ENCODE measurements at places on chromosomes 1 and 21. TPM values are rescaled to one million over a fixed set of nuclear protein-coding genes. Genes with fewer than 3 reads are reported as not detected.

Gene PKN2
- total RNA-seq, result 32.6 TPM

GRCh38 chr1:19453741-19454201 is 31.6 kb downstream of the CAPZB start:
- 0 out of 2 replicates have a peak overlapping the region, but pooled peaks have one; percentile 7 for H3K4me3 ChIP-seq
- peak overlapping the region; percentile 95 for H3K27ac ChIP-seq
- no peaks in the 10 kb centered on the region for H3K36me3 ChIP-seq
- H3K4me1 ChIP-seq, result peaks cover 91% of the 10 kb centered on the region
- H3K27me3 ChIP-seq, result no peaks in the 10 kb centered on the region
- peak; percentile 47 for DNase-seq

Gene CD34
- total RNA-seq, result not detected

GRCh38 chr1:156706657-156707416 is 1.5 kb upstream of the CRABP2 start:
- peaks cover 77% of the 10 kb centered on the region for H3K4me1 ChIP-seq
- peak overlapping the region; percentile 71 for H3K4me3 ChIP-seq
- DNase-seq, result peak; percentile 71
- H3K27ac ChIP-seq, result peak overlapping the region; percentile 73

Gene PCP4
- total RNA-seq, result not detected

DNA sequence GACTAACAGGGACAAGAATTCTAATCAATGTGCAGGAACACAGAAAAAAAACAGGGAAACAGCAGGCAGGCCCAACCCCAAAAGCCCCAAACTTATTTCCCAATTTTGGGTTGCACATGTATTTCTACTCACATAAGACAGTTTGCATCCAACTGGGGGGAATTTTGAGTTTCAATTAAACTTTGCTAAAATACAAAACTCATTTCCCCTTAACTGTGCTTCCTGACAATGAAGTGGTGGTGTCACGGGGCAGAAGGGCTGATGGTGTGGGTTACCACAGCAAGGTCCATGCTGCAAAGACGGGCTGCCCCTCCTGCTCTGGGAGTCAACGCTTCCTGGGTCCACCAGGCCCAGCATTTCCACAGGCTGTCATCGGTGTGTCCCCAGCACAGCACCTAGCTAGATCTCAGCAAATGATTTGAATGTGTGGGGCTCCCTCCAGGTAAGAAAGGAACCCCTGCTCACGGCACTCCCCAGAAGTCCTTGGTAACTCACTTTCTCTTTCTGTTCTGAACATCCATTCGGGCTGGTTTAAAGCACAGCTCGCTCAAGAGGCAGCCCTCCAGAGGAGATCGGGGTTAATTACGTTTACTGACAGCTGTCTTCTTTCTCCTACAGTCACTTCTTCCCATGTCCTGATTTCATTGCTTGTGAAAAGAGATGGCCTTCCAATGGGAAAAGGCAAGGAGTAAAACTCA is 27.4 kb downstream of the HIVEP3 start:
- no peaks in the 10 kb centered on the region for H3K27me3 ChIP-seq
- H3K36me3 ChIP-seq, result no peaks in the 10 kb centered on the region
- peak overlapping the region; percentile 7 for H3K27ac ChIP-seq
- peak; percentile 49 for DNase-seq
- H3K4me3 ChIP-seq, result peak overlapping the region; percentile 72
- 0 out of 2 replicates have a peak, but pooled peaks cover 11% of the 10 kb centered on the region for H3K4me1 ChIP-seq

GRCh38 chr1:187655104-187655503 is 826.4 kb downstream of the PLA2G4A start:
- H3K4me1 ChIP-seq, result peaks cover 6% of the 10 kb centered on the region
- peak; percentile 67 for DNase-seq
- H3K4me3 ChIP-seq, result no peak overlapping the region
- H3K36me3 ChIP-seq, result no peaks in the 10 kb centered on the region

DNA sequence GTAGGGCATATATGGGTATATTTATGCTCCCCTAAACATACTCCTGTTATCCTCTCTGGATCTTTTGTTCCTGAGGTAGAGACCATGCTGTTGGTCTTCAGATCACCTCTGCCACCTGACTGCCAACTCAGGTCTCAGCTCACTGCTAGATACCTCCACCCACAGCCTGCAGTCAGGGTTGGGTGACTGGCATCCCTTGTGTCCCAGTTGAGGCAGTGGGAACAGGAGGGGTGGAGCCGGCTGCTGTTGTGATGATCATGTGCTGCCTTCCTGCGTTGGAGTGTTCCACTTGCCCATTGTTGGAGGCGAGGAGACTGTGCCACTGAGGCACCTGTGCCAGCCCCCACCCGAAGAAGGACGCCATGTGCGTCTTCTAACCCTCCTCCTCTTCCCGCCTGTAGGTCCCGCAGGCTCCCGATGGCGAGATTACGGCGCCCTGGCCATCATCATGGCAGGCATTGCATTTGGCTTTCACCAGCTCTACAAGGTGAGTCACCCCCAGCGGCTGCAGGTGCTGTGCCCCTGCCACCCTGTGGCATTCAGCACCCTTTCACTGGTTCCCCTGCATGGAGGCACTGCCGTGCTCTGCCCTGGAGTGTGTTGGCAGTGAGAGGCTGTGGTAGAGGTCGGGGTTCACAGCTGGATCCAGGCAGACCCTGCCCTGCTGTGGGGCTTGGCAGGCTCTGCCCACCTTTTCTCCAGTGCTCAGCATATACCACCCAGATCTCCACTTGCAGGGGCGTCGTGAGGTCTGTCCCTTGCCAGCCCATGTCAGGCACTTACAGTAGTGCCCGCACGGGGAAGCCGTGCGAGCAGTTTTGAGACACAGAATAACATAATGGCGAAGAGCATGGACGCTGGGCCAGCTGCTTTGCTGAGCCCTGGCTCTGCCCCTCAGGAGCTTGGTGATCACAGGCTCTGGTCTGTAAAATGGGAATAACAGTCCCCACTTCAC is 143.5 kb downstream of the PEX14 start:
- H3K36me3 ChIP-seq, result no peaks in the 10 kb centered on the region
- no peaks in the 10 kb centered on the region for H3K4me1 ChIP-seq
- no peak overlapping the region for H3K27ac ChIP-seq
- no peak for DNase-seq

DNA sequence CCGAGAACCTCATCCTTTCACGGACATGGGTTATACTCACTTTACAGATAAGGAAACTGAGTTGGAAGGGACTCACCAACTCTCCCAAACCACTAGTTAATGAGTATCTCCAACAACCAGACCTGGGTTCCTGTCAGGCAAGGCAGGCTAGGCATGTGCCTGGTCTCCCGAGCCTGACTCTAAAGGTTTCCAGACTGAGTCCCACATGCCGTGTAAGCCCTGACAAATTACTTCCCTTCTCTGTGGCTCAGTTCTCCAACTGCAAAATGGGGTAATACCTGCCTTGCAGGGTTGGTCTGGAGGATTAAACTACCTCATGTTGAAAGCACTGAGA is 34.3 kb downstream of the SSBP3 start:
- no peak overlapping the region for H3K27ac ChIP-seq
- H3K4me3 ChIP-seq, result no peak overlapping the region
- H3K4me1 ChIP-seq, result peaks cover 11% of the 10 kb centered on the region
- no peak for DNase-seq

GRCh38 chr1:109912214-109912861 is 1.7 kb downstream of the CSF1 start:
- peak overlapping the region; percentile 92 for H3K4me3 ChIP-seq
- H3K4me1 ChIP-seq, result peaks cover 31% of the 10 kb centered on the region
- peak overlapping the region; percentile 75 for H3K27ac ChIP-seq
- H3K27me3 ChIP-seq, result no peaks in the 10 kb centered on the region
- peak; percentile 69 for DNase-seq

Gene XCL2
- total RNA-seq, result not detected

- H3K36me3 ChIP-seq, result no peaks in the 10 kb centered on the region
- no peak for DNase-seq
- no peak overlapping the region for H3K4me3 ChIP-seq
These were observed 15.4 kb upstream of the RNU1-4 start for GRCh38 chr1:16724718-16725438.

GRCh38 chr21:43764576-43765495 is 11.3 kb downstream of the CSTB start:
- no peak overlapping the region for H3K4me3 ChIP-seq
- peaks cover 8% of the 10 kb centered on the region for H3K4me1 ChIP-seq
- H3K27me3 ChIP-seq, result no peaks in the 10 kb centered on the region

DNA sequence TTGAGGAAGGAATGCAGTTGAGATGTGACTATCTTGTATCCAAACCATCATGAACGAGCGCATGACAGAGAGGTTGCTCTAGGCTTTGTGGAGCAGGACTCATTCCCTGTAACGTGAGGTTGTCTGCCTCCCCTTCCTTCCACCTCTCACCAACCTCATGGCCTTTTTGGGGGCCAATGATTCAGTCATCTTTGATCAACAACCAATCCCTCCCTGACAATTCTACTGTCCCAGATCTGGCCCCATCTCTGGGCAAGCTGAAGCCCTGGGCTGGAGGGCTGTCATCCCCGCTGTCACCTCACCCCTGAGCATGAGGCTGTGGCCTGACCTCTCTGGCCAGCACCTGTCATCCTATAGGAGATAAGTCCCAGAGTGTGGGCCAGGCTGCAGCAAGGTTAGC is 19.7 kb downstream of the MTARC1 start:
- no peak overlapping the region for H3K27ac ChIP-seq
- no peaks in the 10 kb centered on the region for H3K36me3 ChIP-seq
- H3K4me1 ChIP-seq, result no peaks in the 10 kb centered on the region
- no peak for DNase-seq
- no peak overlapping the region for H3K4me3 ChIP-seq
- peaks cover 5% of the 10 kb centered on the region for H3K27me3 ChIP-seq

GRCh38 chr1:162207862-162208261 is 138.4 kb downstream of the NOS1AP start:
- H3K4me1 ChIP-seq, result no peaks in the 10 kb centered on the region
- H3K27me3 ChIP-seq, result no peaks in the 10 kb centered on the region
- no peak overlapping the region for H3K27ac ChIP-seq
- H3K4me3 ChIP-seq, result no peak overlapping the region

DNA sequence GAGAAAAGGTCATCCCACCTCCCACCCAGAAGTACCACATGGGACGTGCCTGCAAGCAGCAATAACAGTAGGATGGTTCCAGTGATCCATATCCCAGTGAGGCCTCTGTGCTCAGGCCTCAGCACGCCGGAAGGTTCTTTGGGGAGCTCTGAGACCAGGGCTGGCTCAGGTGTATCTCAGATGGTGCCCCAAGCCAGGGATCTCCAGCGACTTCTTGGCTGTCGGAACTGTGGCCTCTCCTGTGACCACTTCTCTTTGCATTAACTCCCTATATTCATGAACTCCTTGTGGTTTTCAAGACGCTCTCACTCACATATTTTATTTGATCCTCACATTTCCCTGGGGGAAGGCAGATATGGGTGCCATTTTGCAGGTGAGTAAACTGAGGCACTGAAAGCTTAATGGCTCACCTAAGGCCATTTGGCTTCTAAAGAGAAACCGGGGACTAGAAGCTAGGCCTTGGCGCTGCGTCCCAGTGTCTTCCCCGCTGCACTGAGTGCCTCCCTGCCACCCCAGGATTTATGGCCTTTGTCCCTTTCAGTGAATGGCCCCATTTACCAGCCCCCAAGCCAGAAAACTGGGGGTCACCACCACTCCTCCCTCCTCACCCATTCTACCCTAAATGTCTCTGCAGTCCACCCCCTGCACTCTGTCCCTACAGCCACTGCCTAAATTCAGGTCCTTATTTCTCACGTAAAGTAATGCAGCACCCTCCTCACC is 101.9 kb downstream of the CCDC185 start:
- no peak overlapping the region for H3K4me3 ChIP-seq
- H3K27me3 ChIP-seq, result no peaks in the 10 kb centered on the region
- no peaks in the 10 kb centered on the region for H3K36me3 ChIP-seq
- no peak for DNase-seq

Gene STUM
- not detected for total RNA-seq

DNA sequence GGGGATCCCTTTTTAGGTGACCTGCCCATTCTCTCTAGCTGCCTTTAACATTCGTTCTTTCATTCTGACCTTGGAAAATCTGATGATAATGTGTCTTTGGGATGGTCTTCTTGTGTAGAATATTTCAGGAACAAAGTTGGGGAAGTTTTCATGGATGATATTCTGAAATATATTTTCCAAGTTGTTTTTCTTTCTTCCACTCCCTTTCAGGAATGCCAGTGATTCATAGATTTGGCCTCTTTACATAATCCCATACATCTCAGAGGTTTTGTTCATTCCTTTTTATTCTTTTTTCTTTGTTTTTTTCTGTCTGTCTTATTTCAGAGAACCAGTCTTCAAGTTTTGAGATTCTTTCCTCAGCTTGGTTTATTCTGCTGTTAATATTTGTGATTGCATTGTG is 13.9 kb upstream of the SCMH1 start:
- H3K36me3 ChIP-seq, result no peaks in the 10 kb centered on the region
- DNase-seq, result peak; percentile 24
- H3K27me3 ChIP-seq, result 0 out of 2 replicates have a peak, but pooled peaks cover 3% of the 10 kb centered on the region
- H3K27ac ChIP-seq, result no peak overlapping the region
- H3K4me3 ChIP-seq, result no peak overlapping the region
- peaks cover 9% of the 10 kb centered on the region for H3K4me1 ChIP-seq

- H3K27ac ChIP-seq, result no peak overlapping the region
- no peak for DNase-seq
- H3K27me3 ChIP-seq, result no peaks in the 10 kb centered on the region
- no peak overlapping the region for H3K4me3 ChIP-seq
- no peaks in the 10 kb centered on the region for H3K4me1 ChIP-seq
- H3K36me3 ChIP-seq, result peaks cover 27% of the 10 kb centered on the region
These were observed 69.6 kb upstream of the B3GALT2 start for GRCh38 chr1:193256019-193256418.

GRCh38 chr1:7581754-7582459 is 189.2 kb upstream of the VAMP3 start:
- no peaks in the 10 kb centered on the region for H3K36me3 ChIP-seq
- H3K4me1 ChIP-seq, result peaks cover 12% of the 10 kb centered on the region
- no peak overlapping the region for H3K27ac ChIP-seq
- H3K4me3 ChIP-seq, result no peak overlapping the region

DNA sequence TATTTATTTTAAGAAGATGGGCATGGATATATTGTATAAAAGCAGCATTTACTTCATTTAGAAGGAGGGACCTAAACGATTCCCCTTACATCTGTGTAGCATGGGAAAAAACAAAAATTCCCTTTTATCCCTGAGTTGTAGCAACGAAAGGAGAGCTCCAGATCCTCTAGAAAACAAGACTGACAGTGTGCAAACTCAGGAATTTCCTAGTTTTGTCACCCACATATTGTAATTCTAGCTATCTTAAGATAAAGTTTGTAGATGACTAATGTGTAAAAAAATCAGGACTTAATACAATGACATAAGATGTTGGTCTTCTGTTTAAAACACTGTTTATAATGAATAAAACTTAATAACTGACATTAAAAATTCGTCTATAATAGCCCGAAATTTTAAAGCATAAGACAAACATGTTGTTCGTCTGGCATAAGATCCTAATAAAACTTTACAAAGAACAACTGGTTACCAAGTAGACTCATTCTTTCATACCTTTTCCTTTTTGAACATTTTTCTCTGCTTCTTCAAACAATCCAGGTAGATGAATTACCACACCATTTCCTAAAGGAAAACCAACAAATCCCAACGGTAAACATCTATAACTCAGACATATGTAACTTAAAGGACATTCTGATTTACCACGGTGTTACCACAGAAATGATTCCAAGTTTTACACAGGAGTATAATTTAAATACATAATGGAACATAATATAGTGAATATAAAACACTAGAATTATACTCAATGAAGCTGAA is 15.2 kb downstream of the ADSS2 start:
- H3K4me3 ChIP-seq, result 0 out of 2 replicates have a peak overlapping the region, but pooled peaks have one; percentile 10
- peaks cover 13% of the 10 kb centered on the region for H3K36me3 ChIP-seq
- peaks cover 34% of the 10 kb centered on the region for H3K4me1 ChIP-seq
- H3K27me3 ChIP-seq, result no peaks in the 10 kb centered on the region

GRCh38 chr1:17163789-17164666 is 40.9 kb upstream of the PADI1 start:
- H3K27ac ChIP-seq, result no peak overlapping the region
- DNase-seq, result no peak
- H3K4me1 ChIP-seq, result peaks cover 16% of the 10 kb centered on the region
